ENCODE measurements at places on chromosomes 4 and X. TPM values are rescaled to one million over a fixed set of nuclear protein-coding genes. Genes with fewer than 3 reads are reported as not detected.

Gene SLIT2
- 54.1 TPM for total RNA-seq

Gene FGD1
- 8.3 TPM for total RNA-seq

Gene GRIA3
- 0.07 TPM for total RNA-seq

Gene HTN3
- not detected for total RNA-seq

Gene GRIA2
- total RNA-seq = 0.27 TPM

Gene DIAPH2
- 58.4 TPM for total RNA-seq

Gene ITM2A
- total RNA-seq = 40.1 TPM

Gene MAMLD1
- 2.3 TPM for total RNA-seq

Gene SMIM10L2A
- 0.53 TPM for total RNA-seq

Gene FGF2
- 26.3 TPM for total RNA-seq

Gene PRDM8
- total RNA-seq = 0.66 TPM

Gene KIAA0232
- 23.3 TPM for total RNA-seq

Gene TLR6
- 5.3 TPM for total RNA-seq

Gene MID1
- total RNA-seq = 30.5 TPM

Gene ITGB1BP2
- total RNA-seq = 4.9 TPM

Gene PDE5A
- total RNA-seq = 2.8 TPM

Gene CCDC149
- total RNA-seq = 10.8 TPM

Gene SMR3B
- total RNA-seq = not detected

Gene MAGEA9B
- total RNA-seq = not detected

Gene ATP8A1
- 8.8 TPM for total RNA-seq

Gene METTL14
- total RNA-seq = 28.6 TPM

Gene THOC2
- 131 TPM for total RNA-seq

Data from thoracic aorta endothelial cell (primary cell).